Peyer's patch (tissue), 4 donors: ENCODE measurements at places on chromosomes 5 and 9. TPM values are rescaled to one million over a fixed set of nuclear protein-coding genes. Genes with fewer than 3 reads are reported as not detected.

DNA sequence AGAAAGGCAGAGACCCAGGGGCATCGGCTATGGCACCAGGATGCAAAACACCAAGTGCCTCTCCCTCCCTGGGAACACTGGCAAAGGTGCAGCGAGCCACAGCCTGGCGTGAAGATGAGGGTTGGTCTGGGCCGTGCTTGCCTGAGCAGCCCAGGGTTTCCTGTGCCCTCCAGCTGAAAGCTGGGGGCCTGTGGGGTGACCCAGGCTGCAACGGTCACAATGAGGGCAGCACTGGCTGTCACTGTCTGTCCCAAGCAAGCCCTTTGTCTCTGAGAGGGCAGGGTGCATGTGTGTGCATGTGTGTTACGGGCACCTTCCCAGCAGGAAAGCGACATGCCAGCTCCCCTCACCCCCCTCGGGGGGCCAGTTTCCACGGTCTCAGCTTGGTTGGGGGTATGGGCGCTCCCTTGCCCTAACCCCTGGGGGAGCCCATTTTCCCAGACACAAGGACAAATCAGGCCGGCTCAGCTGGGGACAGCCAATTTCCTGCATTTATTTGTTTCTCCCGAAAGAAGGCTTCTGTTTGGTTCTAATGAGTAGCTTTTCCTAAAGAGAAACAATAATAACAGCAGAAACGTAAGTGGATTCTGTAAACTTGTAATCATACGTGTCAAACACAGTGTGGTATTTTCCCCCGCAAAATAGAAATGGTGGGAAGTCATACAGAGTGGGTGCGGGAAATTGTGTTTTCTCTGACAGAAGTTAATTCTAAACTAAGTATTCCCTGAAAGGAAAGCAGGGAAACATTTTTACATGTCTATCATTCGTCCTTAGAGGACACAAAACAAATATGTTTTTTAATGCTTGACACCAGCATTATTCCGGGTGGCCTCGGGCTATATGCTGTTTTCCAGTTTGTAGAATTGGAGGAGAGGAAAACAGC, 21.3 kb downstream of the MRPL36 start:
- H3K27ac ChIP-seq: no peak overlapping the region
- H3K4me3 ChIP-seq: no peak overlapping the region
- no peaks in the 10 kb centered on the region for H3K36me3 ChIP-seq
- DNase-seq: no peak

GRCh38 chr5:57828221-57828620, 345.6 kb upstream of the ACTBL2 start:
- H3K36me3 ChIP-seq: no peaks in the 10 kb centered on the region
- no peak for DNase-seq
- H3K4me3 ChIP-seq: no peak overlapping the region

GRCh38 chr5:56995596-56995995, 43.7 kb upstream of the MIER3 start:
- no peaks in the 10 kb centered on the region for H3K4me1 ChIP-seq
- no peaks in the 10 kb centered on the region for H3K36me3 ChIP-seq
- H3K27me3 ChIP-seq: no peaks in the 10 kb centered on the region
- no peak overlapping the region for H3K4me3 ChIP-seq

GRCh38 chr5:34655354-34655991, 655 bp upstream of the RAI14 start:
- no peaks in the 10 kb centered on the region for H3K36me3 ChIP-seq
- peak overlapping the region; percentile 76 for H3K27ac ChIP-seq
- peaks cover 16% of the 10 kb centered on the region for H3K4me1 ChIP-seq
- peak; percentile 21 for DNase-seq
- no peaks in the 10 kb centered on the region for H3K27me3 ChIP-seq

DNA sequence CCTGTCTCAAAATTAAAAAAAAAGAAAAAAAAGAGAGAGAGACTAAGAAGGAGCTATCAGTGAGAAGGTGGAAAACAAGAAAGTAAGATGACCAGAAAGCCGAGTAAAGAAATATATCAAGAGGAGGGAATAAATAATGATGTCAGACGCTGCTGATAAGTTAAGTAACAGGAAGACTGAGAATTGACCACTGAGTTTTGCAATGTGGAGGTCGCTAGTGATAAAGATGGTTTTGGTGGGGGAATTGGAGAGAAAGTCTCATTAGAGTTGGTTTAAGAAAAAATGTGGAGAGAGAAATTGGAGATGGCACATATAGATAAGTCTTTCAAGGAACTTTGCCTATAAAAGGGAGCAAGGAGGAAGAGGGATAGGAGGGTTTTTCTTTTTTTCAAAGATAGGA, 91.9 kb downstream of the RAD23B start:
- H3K4me1 ChIP-seq: no peaks in the 10 kb centered on the region
- no peak overlapping the region for H3K4me3 ChIP-seq
- H3K27ac ChIP-seq: no peak overlapping the region
- H3K27me3 ChIP-seq: no peaks in the 10 kb centered on the region
- no peak for DNase-seq

GRCh38 chr9:8643464-8643863, 843.9 kb upstream of the DMAC1 start:
- no peak for DNase-seq
- no peak overlapping the region for H3K27ac ChIP-seq
- H3K36me3 ChIP-seq: no peaks in the 10 kb centered on the region
- H3K27me3 ChIP-seq: no peaks in the 10 kb centered on the region

GRCh38 chr5:173771121-173771724, 116.9 kb upstream of the CPEB4 start:
- no peaks in the 10 kb centered on the region for H3K36me3 ChIP-seq
- no peak for DNase-seq
- no peaks in the 10 kb centered on the region for H3K27me3 ChIP-seq
- H3K4me1 ChIP-seq: no peaks in the 10 kb centered on the region

- no peak for DNase-seq
- no peaks in the 10 kb centered on the region for H3K36me3 ChIP-seq
- H3K4me3 ChIP-seq: no peak overlapping the region
- no peak overlapping the region for H3K27ac ChIP-seq
- no peaks in the 10 kb centered on the region for H3K4me1 ChIP-seq
- no peaks in the 10 kb centered on the region for H3K27me3 ChIP-seq
Observed at GRCh38 chr9:124839612-124840299, 13.5 kb upstream of the WDR38 start.

GRCh38 chr5:171307789-171308452, 1.1 kb upstream of the TLX3 start:
- H3K4me1 ChIP-seq: no peaks in the 10 kb centered on the region
- H3K4me3 ChIP-seq: no peak overlapping the region
- H3K27me3 ChIP-seq: peaks cover 62% of the 10 kb centered on the region

SHOC1 gene
- total RNA-seq: not detected

SPAAR gene
- 0.88 TPM for total RNA-seq

IFNA13 gene
- not detected for total RNA-seq

NDUFB6 gene
- 62.7 TPM for total RNA-seq
